Hippocampal formation (tissue), 2 donors: ENCODE measurements at places on chromosomes 13 and 19.

DNA sequence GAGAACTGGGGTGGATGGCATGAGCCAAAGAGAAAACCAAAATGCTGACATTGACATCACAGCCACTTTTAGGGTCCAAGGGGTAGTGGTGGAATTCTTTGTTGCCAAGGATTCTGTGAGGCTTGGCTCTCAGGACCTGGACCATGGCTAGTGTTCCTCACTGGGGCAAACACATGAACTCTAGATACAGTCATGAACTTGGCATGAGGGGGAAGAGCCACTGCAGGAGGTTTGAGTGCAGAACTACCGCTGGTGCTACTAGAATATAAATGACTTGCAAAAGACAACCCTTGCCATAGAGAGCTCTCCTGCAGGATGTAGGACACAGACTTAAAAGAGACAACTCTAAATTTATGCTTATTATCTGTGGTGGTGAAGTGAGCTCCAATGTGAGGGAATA is 29.8 kb upstream of the FRY start:
- no peak for DNase-seq

DNA sequence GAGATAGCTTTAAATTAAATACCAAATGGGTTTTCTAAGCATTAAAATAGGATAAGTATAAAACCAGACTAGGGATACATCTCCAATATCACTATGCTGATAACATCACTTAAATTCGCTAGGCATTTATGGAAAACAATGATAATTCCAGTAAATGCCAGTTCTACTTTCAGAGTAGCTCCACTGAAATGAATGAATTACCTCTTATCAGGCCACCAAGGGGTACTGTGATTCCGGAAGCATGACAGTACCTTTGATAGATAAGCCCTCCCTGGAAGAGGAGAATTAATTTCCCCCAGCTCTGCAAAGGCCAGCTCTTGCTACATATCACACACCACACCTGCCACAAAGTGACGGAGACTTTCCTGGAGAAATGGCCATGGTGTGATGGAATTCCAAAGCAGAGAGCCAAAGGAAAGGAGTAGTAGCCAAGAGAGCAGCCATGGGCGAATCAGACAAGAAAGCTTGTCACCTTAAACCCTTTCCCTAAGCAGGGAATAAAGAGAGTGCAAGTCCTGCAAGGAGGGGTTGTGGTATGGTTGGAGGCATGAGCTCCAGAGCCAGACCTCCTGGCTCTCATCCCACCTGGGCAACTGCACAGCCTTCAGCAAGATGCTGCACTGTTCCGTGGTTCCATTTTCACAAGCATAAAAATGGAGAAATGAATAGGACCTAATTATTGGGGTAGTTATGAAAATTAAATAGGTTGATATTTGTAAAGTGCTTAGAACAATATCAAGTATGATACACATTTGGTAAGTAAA is 423.1 kb downstream of the FGF14 start:
- DNase-seq, result no peak

- DNase-seq, result no peak
Measured at GRCh38 chr13:48510698-48511097, 22.2 kb downstream of the RCBTB2 start.

GRCh38 chr13:111922086-111922485 is 144.9 kb upstream of the SOX1 start:
- DNase-seq, result no peak

DNA sequence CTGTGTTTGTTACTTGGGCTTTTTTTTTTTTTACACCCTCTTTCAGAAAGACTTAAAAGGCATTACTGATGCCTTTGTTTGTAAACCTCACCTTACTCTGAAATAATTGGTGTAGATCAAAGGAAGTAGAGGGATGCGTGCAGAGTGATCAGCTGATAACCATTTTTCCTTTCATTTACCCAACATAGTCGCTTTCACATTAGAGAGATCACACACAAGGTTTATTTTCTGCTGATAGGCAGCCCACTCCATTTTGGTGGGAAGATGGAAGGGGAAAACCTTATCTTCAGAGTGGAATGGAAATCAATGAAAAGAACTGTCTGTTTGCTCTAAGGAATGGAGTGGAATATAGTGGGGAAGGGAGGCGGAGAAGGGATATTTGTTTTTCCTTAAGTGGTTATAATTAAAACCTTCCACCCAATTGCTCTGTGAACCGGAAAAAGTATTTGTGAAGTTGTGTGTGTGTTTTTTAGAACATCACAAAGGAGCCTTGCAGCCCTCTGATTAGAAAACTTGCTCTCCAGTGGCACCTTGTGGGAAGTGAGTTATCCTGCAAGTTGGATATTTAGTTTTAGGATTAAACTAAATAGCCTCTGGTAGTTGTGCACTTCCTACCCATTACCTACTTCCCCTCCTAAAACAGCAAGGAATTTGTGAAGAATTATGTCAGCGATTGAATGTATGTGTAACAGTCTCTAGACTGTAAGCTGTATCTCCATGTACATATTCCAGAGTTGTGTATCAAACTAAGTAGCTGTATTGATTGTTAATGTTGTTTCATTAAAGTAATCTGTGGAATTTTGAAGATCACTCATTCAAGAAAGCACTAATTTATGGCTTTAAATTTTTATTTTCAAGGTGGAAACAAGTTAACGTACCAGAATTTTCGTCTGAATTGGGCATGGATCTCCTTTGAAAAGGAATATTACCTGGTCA is 76.8 kb downstream of the FREM2 start:
- peak; percentile 28 for DNase-seq
